ENCODE measurements at places on chromosomes 13 and 19.
A peak's percentile ranks its signal among the peaks of the same experiment; 100 is the strongest.

DNA sequence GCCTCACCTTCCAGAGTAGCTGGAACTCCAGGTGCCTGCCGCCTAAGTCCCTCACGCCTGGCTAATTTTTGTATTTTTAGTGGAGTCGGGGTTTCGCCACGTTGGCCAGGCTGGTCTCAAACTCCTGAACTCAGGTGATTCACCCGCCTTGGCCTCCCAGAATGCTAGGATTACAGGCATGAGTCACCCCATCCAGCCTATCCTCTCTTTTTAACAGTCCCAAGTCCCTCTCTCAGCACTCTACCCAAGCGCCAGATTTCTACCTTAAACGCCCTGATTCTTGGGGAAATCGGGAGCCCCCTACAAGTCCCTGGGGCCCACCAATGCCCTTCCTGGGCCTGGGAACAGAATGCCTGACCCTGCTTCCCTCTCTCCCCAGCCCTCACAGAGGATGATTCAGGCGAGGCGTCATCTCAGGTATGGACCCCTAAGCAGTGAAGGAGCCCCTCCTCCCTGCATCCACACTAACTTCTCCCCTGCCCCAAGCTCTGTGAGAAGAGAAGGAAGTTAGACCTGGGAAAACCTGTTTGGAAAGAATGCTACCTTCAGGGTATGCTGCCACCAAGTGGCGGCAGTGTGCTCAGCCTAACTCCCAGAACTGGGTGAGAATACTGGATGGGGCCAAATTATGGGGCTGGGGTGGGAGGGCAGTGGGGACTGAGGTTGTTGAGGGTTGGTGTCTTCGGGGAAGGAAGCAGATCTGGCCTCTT lies 20.8 kb upstream of the EBI3 start:
- DNase-seq = no peak

DNA sequence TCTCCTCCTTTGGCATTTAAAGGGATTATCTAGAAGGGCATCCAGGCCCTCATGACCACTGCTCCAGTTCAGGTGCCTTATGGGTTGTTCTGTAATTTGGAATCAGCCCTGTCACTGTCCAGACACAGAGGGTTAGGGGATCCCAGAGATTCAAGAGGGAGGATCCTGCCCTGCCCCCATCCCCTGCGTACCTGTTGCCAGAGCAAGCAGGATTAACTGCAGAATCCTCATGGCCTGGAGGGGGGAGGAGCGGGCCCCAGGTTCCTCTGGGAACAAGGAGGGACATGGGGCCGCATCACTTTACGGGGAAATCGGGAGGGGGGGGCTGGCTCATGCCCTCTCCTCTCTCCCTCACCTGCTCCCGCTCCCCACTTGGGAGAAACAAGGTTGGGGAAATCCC lies 1.0 kb downstream of the KLK11 start:
- no peak for DNase-seq

DNA sequence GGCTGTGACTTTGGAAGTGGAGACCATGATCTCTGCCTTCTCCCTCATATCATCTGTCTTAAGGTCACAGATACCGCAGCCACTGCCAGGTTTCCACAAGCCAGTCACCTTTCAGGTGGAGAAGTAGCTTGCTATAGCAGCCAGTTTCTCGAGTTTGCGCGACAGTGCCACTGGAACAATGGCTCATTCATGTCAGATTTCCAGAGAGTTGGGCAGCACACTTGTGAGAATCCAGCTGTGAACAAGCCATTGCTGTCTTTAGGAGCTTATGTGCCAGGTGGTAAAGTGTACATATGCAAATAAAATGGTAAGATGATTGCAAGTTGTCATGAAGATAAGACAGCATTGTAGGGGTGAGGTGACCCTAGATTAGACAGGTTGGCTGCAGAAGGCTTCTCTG lies 22.3 kb downstream of the GARRE1 start:
- no peak for DNase-seq

- no peak for DNase-seq
Observed at GRCh38 chr13:31208559-31209122, 8.9 kb downstream of the B3GLCT start.

GRCh38 chr19:54806516-54806838 lies 3.1 kb downstream of the KIR2DL4 start:
- DNase-seq = no peak

GRCh38 chr19:8445488-8446001 lies 770 bp downstream of the HNRNPM start:
- DNase-seq = peak; percentile 65

DNA sequence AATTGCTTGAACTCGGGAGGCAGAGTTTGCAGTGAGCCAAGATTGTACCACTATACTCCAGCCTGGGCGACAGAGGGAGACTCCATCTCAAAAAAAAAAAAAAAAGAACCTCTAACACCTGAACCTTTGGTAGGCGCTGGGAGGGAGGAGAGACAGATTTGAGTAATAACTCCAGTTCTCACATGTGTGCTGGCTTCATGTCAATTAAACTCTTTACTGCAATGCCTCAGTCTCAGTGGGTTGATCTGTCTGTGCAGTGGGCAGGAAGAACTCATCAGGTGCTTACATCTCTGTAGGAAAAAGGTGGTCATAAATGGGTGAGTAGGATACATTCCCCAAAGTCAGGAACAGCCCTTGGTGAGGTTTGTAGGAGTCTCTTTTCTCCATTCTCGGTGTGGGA lies 85.1 kb upstream of the ABCC4 start:
- no peak for DNase-seq

- peak; percentile 30 for DNase-seq
Observed at GRCh38 chr19:6069268-6069791, 41.0 kb downstream of the RFX2 start.

Data from activated T-cell treated with anti-CD3 and anti-CD28 coated beads, Interleukin-2, amount 50 U/mL, for 48 hours (primary cell).